Right ventricle myocardium superior (tissue), 1 donor: ENCODE measurements at places on chromosomes 16 and 17.

- DNase-seq: no peak
These were observed 24.0 kb downstream of the YWHAE start for GRCh38 chr17:1376061-1376460.

DNA sequence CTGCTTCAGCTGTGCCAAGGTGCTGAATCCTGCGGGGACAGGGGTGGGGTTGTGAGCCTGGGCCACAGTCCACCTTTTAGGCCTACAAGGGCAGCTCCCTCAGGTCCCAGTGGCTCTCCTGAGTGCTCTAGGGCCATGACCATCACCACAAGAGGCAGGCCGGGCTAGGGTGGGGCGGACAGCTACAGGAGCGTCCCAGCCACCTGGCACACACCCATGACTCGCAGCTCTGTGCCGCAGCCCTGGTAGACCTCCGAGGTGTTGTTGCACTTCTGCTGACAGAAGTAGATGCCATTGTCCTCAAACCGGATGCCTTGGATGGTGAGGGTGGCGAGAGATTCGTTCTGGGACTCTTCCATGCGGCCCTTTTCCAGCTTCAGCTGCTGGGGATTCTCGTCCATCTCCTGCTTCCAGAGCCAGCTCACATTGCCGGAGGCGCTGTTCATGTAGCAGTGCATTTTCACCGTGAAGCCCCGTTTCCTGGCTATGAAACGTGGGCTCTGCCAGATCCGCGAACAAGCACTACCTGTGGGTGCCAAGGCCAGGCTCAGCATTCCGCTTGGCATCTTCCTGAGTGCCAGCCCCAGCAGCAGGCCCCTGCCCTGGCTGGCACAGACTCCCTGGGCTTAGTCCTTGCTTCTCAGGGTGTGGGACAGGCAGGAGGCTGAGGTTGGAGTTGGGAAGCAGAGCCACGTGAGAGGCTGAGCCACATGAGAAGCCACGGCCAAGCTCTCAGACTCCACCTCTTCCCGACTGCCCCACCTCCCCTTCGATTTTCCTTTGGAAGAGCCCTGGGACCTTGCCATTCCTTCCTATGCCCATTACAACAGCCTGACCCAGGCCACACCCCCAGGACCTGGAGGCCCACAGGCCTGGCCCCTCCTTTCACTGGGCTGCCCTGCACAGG is 2.0 kb downstream of the CD79B start:
- DNase-seq: peak; percentile 50

DNA sequence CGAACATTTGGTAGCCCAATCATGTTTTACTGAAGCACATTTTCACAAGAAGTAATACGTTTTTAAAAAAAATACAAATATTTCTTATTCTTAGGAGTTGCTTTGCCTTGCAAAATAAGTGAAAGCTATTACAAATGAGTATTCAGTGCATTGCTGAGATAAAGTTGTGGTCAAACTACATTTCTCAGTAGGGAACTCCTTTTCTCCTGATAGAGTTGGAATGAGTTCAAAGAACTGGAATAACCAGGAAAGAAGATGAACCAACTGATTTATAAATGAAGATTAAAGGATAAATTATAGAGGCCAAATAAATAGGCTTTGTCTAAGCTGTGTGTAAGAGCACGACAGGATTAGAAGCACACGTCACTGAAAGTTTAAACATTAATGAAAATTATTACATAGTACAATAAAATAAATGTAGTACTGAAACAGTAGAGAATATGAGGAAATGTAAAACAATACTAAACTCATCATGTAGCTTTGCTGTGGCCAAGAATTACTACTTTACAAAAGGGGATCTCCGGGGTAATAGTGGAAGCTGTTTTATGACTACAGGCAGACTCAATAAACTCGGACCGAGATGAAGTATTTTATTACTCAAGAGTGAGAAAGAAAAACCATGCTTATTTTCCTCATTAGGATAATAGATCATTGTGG is 73.6 kb downstream of the KCNJ2 start:
- DNase-seq: no peak

- no peak for DNase-seq
These were observed 51.6 kb downstream of the N4BP1 start for GRCh38 chr16:48558371-48558841.

GRCh38 chr17:78759203-78759968 is 22.7 kb downstream of the CYTH1 start:
- DNase-seq: peak; percentile 90

DNA sequence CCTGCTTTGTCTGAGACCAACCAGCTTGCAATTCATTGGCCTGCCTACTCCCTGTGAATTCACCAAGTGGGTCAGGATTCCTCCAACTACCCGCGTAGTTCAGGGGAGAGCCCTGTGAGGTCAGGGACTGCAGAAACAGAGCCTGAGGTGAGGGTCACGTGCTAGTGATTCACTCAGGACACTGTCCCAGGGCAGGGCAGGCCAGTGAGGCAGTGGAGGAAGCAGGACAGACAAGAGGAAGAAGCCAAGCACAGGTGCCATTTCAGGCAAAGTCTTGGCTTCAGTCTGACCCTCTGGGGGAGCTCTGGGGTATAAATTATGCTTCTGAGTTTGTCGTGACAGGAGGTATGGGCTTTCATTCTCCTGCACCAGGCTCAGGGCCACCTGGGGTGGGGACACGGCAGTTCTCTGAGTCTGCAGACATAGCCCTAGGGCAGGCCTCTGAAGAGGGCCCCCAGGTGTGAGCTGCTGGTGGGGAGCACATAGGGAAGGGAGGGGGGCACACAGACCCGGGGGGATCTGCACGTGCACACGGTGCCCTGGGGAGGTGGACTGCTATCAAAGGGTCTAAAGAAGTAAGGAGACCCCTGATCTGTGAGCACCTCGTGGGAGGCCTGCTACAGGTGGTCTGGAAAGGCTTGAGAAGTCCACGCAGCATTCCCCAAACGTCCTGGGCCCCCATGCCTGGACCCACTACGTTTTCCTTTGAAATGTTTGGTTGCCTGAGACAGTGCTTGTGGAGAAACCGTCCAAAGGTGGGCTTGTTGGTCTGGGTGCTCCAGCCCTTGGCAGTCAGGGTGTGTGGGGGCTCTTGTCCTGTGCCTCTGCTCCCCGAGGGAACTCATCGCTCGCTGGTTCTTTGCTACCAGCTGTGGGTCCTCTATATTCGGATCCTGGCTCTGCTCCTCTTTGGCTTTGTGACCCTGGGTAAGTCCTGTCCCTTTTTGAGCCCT is 46.4 kb downstream of the NKD1 start:
- DNase-seq: no peak

- peak; percentile 35 for DNase-seq
These were observed 1.0 kb upstream of the HLF start for GRCh38 chr17:55263569-55264277.

GRCh38 chr17:13572581-13572980 is 29.1 kb downstream of the HS3ST3A1 start:
- no peak for DNase-seq

GRCh38 chr17:50037321-50038107 is 18.4 kb upstream of the ITGA3 start:
- peak; percentile 57 for DNase-seq

DNA sequence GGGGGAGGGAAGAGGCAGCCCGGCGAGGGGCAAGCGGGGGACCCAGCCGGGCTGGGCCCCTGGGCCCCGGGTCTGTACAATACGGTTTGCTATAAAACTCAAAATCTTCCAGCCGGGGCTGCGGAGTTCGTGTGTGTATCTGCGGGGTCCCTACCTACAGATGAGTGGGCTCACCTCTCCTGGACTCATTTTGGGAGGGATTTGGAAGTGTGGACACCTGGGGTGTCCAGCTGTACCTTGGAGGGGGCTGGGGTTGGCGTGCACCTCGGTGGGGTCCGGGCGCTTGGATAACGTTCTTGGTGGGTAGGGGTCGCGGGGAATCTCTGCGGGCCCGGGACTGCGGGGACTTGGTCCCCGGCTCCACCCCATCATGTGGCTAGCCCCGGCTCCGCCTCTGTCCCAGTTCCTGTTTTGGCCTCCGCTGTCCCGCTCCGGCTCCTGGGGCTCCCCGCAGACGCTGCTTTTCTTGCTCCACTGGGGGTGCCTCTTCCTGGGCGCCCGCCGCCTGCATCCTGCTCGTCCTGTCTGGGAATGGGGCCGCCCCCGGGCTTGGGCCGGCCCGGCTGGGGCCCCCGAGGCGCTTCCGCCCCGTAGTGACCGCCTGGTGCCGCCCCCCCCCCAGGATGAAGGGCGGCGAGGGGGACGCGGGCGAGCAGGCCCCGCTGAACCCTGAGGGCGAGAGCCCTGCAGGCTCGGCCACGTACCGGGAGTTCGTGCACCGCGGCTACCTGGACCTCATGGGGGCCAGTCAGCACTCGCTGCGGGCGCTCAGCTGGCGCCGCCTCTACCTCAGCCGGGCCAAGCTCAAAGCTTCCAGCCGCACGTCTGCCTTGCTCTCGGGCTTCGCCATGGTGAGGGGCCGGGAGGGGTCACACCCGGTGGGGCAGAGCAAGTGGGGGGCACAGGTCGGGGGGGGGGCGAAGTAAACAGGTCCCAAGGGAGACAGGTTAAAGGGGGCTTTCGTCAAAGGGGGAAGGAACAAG is at the start of gene ORAI3:
TSS of gene ORAI3 (plus strand) at position 402 of the 983 bp plus-strand sequence. CDS start at position 624, 222 bp downstream.
- DNase-seq: peak; percentile 90

DNA sequence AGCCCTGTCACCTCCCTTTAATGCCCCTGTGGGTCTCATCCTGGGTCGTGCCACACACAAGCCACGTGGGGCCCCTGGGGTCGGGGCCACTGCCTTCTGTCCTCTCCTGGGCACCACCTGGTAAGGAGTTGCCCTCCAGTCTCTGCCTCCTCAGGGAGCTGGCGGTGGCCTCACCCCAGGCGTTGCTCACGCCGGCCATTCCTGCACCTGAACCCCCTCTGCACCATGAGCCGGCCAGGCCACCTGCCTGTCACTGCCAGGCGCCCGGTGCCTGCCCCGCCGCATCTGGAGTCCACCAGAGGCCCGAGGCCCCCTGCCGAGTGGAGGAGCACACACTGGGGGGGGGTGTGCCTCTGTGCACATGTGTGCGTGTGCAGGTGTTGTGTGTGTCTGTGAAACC is 10.4 kb downstream of the NHERF2 start:
- DNase-seq: no peak

DNA sequence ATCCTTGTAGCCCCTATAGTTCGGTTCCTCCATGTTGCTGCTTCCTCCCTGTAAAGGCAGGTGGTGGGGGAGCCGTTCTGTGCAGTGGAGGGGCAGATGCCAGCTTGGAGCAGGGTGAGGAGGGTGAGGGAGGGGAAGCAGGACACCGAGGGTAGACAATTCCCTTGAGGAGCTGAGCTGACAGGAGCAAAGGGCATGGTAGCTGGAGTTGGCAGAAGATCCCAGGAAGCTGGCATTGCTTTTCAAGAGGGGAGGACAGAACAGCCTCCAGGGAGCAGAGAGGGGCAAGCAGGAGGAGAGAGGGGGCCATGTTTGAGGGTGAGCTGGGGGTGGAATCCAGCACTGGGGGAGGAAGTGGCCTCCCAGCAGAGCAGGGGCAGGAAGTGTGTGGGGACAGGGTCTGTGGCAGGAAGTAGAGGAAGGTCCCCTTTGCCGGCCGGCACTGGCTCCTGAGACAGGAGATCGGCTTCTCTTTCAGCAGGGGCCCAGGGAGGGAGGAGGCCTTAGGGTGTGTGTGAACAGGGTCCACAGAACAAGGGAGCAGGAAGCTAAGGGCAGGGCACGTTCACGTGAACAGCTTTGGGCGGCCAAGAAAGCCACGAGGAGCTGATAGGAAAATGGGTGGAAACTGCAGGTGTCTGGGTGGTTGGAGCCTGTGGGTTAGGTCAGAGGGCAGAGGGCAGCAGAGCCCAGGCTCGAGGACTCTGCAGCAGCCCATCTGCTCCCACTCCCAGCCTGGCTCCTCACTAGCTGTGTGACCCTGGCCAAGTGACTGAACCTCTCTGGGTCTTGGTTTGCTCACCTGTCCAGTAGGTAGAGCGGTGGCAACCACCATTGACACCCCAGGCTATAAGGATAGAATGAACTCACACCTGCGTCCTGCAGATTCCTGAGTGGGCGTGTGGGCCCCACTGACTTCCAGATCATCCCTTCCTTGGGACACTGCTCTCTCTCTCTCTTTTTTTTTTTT is 17.5 kb upstream of the SPNS2 start:
- no peak for DNase-seq

DNA sequence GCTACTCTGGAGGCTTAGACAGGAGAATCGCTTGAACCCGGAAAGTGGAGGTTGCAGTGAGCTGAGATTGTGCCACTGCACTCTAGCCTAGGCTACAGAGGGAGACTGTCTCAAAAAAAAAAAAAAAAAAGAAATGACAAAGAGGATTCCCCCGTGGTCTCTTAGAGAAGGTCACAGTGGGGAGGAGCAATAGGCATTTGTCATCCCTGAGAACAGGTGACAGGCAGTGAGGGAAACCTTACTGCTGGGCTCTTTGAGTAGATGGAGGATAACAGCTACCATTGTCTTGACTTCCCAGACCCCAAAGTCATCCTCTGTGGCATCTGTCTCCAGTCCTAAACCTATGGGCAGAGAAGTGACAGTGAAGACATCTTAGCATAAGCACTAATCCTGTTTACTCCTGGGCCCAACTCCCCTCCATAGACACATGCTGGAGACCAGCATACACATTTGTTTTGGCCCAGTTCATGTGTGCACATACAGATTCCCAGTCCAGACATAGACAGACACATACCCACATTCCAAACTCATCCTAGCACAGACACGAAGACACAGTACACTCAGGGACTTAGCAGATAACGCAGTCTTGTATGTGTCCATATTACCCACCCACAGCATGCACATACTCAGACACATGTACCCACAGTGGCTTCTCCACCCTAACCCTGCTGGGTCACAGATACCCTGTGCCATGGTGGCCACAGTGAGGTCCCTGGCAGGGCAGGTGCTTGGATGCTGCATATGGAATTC is 2.7 kb downstream of the ESRP2 start:
- DNase-seq: no peak

DNA sequence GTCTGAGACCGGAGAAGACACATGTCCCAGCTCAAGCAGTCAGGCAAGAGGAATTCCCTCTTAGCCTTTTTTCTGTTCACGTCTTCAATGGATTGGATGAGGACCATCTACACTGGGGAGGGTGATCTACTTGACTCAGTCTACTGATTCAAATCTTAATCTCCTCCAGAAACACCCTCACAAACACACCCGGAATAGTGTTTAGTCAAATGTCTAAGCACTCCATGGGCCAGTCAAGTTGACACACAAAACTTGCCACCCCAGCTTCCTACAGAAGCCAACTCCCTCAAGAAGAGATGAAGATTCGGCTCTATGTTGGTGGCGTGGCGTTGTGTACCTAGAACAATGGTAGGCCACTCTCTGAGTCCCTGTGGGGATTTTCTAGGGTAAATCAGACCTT is 22.5 kb upstream of the NKD1 start:
- DNase-seq: no peak

DNA sequence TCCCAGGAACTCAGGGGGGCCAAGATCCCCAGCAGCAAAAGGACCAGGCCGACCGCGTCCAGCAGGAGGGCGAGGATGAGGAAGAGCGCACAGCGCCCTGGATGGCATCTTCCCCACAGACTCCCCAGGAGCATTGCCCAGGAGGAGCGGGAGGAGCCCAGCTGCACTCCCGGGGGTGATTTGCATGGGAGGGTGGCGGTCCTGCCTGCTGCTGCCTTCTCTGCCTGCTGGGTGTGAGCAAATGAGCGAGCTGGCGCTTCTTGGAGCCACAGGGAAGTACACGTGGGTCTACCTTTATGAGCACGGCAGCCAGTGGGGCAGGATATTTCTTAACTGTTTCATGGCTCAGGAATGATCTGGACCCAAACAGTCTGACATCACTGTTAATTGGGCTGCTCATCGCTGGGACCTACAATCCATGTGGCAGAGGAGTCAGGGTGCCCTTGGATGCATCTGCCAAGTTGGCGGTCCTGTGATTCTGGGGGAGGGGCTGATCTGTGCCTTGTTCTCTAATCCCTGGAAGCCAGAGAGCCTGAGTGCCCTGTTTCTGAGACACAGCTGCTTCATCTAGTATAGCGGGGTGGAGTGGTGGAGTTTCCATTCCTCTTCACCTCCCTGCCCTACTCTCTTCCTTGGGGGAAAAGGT is at the start of gene TMEM238L:
TSS of gene TMEM238L (minus strand) at position 270 of the 646 bp plus-strand sequence. CDS start at position 134, 136 bp downstream.
- DNase-seq: no peak

- peak; percentile 58 for DNase-seq
These were observed 8.3 kb upstream of the ZNF750 start for GRCh38 chr17:82848022-82848592.
